ENCODE measurements at places on chromosomes 6 and 20.

GRCh38 chr6:43367245-43367984 lies 2.0 kb downstream of the ZNF318 start:
- H3K36me3 ChIP-seq, result peaks cover 18% of the 10 kb centered on the region
- no peak for DNase-seq
- peaks cover 18% of the 10 kb centered on the region for H3K27me3 ChIP-seq
- peak overlapping the region; percentile 80 for H3K4me3 ChIP-seq
- H3K27ac ChIP-seq, result no peak overlapping the region

GRCh38 chr6:79146421-79146820 lies 68.4 kb upstream of the PHIP start:
- no peaks in the 10 kb centered on the region for H3K36me3 ChIP-seq
- H3K4me1 ChIP-seq, result peaks cover 13% of the 10 kb centered on the region
- no peak overlapping the region for H3K4me3 ChIP-seq
- H3K27ac ChIP-seq, result no peak overlapping the region

- H3K4me1 ChIP-seq, result peaks cover 31% of the 10 kb centered on the region
- H3K27me3 ChIP-seq, result no peaks in the 10 kb centered on the region
- peak overlapping the region; percentile 38 for H3K4me3 ChIP-seq
- peak overlapping the region; percentile 78 for H3K27ac ChIP-seq
Observed at GRCh38 chr6:30724906-30725667, 4.9 kb downstream of the TUBB start.

GRCh38 chr6:108690326-108691049 lies 129.8 kb downstream of the FOXO3 start:
- no peaks in the 10 kb centered on the region for H3K27me3 ChIP-seq
- peaks cover 4% of the 10 kb centered on the region for H3K36me3 ChIP-seq
- peaks cover 21% of the 10 kb centered on the region for H3K4me1 ChIP-seq
- H3K27ac ChIP-seq, result peak overlapping the region; percentile 79
- DNase-seq, result no peak

Data from WTC11 (cell line).